ENCODE measurements at places on chromosomes 6 and 20.

GRCh38 chr6:166559662-166560061, 26.8 kb downstream of the RAMACL start:
- no peak for DNase-seq

- no peak for DNase-seq
Measured at GRCh38 chr6:81731814-81732213, 20.7 kb downstream of the TENT5A start.

- no peak for DNase-seq
Measured at GRCh38 chr6:117956386-117956785, 49.3 kb downstream of the SLC35F1 start.

DNA sequence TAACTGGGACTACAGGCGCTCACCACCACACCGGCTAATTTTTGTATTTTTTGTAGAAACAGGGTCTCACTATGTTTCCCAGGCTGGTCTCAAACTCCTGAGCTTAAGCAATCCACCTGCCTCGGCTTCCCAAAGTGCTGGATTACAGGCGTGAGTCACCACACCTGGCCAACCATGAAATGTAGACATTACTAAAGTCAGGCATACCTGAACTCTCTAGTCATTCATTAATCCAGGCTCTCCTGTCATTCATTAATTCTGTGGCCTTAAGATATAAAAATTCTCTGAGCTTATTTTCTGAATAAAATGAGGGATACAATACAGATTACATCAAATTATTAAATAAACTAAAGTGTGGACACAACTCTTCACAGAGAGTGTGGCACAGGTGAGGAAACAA, 159.7 kb downstream of the GMDS start:
- no peak for DNase-seq

DNA sequence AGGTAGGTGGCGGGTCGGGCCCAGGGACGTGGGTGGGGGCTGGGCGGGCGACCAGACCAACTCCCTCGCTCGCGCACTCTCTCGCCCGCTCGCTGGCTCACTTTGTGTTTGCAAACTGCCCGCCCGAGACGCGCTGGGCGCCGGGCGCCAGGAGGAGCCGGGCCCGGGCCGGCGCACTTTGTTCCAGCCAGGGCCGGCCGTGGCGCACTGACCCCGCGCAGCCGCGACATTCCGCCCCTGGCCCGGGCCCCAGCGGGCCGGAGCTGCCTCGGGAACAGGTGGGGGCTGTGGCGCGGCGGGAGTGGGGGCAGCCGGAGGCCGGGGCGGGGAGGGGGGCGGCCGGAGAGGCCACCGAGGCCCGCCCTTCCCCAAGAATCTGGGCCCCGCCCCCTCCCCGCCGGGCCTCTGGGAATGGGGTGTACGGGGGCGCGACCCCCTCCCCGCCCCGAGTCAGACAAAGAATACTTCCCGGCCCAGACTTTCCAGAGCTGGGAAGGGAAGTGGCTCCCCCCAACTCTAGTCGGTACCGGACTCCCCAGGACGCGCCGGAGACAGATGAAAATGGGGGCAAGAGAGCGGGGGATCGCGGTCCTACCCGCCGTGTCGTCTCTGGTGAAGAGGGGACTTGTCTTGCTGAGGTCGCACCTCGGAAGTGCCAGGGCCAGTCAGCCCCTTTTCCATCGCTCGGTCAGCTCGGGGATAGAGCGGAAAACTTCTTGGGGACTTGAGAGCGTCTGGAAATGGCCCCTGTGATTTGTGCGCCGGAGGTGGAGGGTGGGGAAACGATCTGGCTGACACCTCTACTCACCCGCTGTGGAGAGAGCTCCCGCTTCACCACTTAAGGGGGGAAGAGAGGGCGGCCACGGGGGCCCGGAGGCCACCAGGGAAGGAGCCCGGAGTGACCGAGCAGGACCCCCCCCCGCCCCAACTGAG, 951 bp downstream of the FOXP4 start:
- peak; percentile 34 for DNase-seq

- DNase-seq = no peak
Measured at GRCh38 chr20:63117151-63117550, 98.8 kb downstream of the YTHDF1 start.

- DNase-seq = peak; percentile 23
Measured at GRCh38 chr6:6516666-6517458, 71.7 kb upstream of the LY86 start.

DNA sequence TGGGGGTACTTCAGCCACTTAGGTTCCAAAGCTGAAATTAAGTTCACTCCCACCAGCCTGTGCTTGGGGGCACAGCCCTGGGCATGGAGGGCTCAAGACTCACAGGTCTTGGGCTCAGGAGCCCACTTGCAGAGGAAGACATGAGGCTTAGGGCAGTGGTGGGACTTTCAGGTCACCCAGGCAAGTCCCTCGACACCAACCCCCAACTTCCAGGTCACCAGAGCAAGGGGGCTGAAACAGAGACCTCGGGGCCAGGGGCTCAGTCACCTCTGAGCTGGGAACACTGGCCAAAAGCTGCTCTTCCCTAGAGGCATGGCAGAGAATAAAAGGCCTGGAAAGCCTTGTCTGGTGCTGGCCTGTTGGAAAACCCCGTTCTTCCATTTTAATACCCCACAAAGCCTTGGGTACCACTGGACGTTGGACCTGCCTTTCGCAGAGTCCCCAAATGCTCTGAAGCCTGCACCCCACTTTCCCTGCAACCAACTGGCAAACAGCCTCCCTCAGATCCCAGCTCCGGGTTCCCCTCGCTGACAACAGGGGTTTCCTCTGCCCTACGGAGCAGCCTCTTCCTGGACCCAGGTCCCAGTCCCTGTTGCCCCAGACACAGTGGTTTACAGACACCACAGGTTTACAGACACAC, 160.9 kb upstream of the PMEPA1 start:
- no peak for DNase-seq

- no peak for DNase-seq
Measured at GRCh38 chr6:143062551-143062950, 1.9 kb downstream of the AIG1 start.

DNA sequence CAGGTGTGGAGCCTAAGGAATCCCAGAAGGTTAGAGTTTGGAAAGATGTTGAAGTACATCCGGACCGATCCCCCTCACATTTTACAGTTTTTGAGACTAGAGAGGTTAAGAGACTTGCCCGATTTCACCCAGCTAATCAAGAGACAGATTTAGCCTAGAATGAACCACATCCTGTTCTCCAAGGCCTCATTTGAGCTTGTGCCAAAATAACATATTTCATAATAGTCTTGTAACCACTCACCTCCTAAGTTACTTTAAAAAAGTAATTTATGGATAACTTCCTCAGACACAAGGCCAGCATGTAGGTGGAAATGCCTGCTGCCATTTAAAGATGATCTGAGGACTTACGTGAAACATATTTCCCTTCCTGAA, 39.8 kb upstream of the ARHGAP18 start:
- peak; percentile 71 for DNase-seq

DNA sequence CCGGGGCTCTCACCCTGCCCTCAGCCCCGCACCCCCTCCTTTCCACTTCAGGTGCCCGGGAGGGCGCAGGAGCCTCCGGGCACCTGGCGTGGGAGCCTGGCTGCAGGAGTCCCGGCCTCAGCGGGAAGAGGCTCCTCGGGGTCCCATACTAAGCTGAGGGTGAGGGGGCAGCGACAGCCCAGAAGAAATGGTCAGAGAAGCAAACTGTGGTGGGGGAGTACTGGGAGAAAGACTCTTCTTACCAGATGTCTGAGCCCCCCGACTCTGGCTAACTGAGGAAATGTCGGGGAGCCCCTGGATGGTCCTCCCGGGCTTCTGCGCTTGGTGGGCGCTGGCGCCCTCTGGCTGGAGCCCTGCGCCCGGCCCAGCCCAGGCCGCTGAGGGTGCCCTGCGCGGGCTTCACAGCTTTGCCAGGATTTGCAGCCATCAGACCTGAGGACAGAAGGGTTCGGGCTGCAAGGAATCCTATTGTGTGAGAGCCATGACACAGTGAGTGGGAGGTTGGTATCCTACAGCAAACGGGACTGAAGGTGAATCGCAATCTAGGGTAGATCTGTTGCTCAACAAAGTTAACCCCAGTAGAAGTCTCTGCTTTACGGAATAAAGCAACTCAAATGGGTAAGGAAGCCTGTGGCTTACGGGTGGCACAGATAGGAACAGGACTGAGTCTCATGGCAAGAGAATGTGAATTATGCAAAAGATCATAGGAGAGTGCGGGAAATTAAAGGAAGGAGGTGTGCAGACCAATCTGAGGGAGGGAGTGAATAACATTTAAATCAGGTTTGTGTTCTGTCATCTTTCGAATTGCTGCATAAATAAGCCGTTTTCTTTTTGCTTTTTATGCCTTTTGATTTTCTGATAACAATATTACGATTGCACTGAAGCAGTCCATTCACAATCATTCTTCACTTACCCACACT, 639 bp upstream of the RCAN2 start:
- peak; percentile 4 for DNase-seq

GRCh38 chr6:118354641-118355040, 193.5 kb upstream of the PLN start:
- DNase-seq = peak; percentile 1

DNA sequence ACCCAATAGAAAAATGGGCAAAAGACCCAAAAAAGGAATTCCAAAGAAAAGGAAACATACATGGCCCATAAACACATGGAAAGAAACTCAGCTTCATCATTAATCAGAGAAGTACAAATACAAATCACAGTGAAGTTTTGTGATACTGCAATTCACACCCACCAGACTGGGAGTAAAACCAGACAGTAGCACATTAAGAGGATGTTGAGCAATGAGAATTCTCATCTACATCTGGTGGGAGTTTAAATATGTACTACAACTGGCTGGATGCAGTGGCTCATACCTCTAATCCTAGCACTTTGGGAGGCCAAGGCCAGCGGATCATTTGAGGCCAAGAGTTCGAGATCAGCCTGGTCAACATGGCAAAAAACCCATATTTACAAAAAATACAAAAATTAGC, 125.7 kb upstream of the PHACTR1 start:
- DNase-seq = no peak

DNA sequence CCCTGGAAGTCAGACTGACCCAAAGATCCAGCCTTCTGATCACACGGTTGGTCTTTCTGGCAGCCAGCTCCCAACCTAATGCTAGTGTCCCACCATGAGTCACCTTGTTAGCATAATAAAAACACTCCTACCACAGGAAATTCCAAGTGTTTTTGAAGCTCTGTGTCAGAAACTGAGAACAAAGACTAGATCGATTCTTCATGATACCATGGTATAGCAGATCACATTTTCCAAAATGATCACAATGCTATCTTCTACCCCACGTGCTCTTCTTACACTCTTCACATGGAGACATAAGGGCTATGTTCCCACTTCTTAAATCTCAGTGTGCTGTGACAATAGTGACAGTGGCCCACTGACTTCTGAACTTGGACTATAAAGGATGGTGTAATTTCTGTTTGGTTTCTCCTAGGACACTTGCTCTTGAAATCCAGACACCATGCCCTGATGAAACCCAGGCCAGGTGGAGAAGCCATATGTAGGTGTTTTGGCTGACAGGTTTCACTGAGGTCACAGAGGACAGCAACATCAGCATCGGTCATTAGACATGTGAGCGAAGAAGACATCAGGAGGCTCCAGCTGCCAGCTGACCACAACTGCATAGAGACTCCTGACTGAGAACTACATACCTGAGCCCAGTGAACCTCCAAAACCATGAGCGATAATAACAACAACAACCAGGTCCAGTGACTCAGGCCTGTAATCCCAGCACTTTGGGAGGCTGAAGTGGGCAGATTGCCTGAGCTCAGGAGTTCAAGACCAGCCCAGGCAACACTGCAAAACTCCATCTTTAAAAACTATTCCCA, 57.5 kb downstream of the MKKS start:
- no peak for DNase-seq

DNA sequence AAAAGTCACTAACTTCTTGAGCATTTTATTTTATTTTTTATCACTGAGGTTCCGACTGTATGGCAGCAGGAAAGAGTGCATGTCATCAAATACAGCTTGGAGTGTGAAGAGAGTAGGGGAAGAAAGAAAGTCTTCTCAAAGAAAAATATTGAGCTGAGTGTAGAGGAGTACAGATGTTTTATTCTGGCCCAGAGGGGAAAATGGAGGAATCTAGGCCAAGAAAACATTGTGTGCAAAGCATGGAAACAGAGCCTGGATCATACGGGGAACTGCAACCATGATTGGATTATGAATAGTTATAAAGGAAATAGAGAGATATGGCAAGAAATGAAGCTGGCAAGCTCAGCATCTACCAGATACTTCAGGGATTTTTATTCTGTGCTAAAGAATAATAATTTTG, 104.2 kb upstream of the SCGN start:
- DNase-seq = no peak

DNA sequence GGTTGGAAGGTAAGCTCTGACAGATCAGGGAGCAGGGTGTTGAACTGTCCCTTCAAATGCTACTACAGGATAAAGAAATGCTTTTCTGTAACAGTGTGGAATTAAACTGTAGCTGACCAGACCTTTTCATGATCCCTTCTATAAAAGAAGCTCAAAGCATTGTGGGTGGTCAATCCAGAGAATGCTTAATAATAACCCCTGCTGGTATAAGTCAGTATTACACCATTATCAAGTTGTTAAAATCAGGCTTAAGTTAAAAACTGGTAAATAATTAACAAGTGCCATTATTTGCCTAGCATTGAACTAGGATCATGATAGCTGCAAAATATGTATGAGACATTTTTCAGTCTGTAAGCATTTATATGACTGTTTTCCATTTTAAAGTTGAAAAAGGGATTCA, 468.9 kb downstream of the PKHD1 start:
- peak; percentile 1 for DNase-seq

- no peak for DNase-seq
Measured at GRCh38 chr6:159002432-159003155, 2.6 kb upstream of the RSPH3 start.

DNA sequence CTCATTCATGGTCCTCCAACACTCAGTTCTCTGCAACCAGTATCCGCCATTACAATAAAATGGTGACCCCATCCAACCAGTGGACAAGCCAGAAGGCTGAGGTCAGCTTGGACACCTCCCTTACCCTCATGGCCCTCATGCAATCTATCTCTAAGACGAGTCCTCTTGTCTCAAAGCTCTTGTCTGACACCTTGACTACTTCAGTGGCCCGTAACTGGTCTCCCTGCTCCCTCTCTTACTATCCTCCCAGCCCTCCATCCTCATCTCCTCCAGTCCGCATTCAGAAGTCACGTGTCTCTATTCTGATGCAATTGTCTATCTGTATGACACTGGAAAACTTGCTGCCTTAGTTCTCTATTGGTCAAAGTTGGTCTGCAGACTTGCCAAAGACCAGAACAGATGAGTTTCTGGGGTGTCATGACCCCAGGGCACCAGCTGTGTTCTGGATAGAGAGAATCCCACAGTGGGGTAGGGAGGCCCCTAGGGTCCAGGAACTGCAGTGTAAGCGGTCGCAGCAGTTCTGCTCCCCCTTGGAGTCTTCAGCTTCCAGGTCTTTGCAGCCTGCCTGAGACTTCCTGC, 59.6 kb upstream of the RNF24 start:
- DNase-seq = no peak

GRCh38 chr6:149003560-149003959, 256.7 kb downstream of the UST start:
- DNase-seq = no peak

Data from activated CD4-positive, alpha-beta T cell treated with anti-CD3 and anti-CD28 coated beads, Interleukin-10, Interleukin-2, amounts not matched to agents 100 ng/mL and 50 ng/mL, durations not matched to agents 16 hours and 8 hours (primary cell).